ENCODE measurements at places on chromosomes 6 and 20.

DNA sequence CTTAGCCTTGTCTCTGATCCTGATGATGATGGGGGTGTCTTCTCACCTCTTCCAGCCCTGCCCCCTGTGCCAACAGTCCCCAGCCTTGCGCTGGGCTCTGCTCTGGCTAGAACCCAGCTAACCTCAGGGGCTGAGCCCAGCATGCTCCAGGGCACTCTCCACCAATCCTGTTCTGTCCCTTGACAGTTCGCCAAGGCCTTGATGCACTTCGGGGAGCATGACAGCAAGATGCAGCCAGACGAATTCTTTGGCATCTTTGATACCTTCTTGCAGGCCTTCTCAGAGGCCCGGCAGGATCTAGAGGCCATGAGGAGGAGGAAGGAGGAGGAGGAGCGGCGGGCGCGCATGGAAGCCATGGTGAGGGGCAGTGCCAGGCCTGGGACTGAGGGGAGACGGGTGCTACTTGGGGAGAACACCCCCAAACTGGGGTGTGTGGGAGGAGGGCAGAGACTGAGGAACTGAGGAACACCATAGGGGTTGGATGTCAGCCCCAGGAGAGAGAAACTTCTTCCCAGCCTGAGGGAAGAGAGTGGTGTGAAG, 33.1 kb downstream of the MOCS1 start:
- DNase-seq, result no peak

DNA sequence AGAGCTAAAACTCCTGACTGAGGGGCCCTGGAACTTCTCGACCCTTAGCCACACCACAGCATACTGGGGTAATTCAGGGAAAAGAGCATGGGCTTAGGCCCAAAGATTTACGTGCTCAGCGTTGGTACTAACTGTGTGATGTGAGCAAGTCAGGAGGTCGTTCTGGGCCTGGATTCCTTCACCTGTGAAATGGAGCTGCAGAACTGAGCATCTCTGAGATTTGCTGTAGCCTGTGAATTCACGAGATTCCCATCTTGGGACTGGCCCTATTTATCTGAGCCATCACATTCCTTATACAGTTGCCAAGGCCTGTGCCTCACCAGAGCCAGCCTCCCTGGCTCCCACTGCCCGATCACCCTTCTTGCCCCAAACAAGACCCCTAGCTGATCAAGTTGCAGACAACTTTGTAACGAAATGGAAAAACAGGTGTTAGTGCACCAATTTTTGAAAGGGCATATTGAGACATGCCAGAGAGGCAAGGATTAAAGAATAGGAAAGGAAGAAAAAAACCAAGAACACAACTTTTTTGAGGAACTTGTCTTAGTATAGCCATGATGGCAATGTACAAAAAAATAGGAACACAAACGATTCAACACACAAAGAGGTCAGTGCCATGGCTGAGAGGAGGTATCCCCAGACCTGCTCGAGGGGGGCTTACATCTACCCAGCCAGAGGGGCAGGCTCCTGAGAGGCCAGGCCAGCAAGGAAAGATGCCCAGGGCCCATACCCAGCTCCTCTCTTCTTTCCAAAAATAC, 323.0 kb upstream of the JARID2 start:
- no peak for DNase-seq

DNA sequence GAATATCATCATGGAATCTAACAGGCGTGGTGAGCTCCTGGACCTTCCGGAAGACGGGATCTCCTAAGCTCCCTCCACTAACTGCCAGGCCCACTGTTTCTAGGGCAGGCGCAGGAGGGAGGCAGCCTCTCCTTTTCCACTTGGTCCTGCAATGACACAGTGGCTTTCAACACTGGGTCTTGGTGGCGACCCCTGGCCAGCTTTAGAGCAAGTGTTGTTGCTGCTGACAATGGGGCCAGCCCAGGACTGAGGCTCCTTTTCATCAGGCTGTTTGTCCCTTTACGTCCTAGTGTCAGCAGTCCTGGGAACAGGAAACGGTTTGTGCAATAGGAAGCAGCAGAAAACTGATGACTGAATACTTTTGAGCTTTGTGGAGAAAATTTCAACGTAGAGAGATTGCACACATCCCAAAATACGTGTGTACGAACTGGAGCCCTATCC, 9.7 kb upstream of the QKI start:
- peak; percentile 73 for DNase-seq

DNA sequence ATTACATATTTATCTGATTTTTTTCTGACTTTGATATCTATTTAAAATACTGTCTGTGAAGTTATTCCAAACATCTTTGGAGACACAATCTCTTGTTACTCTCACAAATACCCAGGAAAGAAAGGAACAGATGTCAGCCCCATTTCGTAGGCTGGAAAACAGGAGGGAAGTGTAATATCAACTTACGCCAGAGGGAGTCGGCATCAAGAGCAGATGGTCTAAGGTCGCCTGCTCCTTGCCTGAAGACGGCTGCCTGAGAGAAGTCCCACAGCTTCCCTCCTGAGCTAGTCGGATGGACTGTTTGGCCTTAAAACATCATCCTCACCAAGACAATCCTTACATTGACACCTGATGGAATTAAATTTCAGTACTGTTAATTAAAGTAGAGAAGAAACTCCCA, 13.4 kb downstream of the CST7 start:
- no peak for DNase-seq

- DNase-seq, result no peak
Measured at GRCh38 chr6:146870760-146871159, 272.0 kb downstream of the ADGB start.

DNA sequence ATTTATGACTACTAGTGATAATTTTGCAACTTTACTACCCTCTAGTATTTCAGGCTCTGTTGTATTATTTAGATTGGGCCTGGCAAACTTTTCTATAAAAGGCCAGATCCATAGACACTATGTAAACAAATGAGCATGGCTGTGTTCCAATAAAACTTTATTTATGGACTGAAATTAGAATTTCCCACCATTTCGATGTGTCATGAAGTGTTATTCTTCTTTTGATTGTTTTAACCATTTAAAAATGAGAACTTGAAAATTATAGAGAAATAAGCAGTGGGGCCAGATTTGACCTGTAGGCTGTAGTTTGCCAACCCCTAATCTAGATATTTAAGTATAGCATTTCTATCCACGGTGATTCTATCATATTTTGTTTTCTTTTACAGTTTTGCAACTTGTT, 61.5 kb upstream of the TFB1M start:
- DNase-seq, result no peak

DNA sequence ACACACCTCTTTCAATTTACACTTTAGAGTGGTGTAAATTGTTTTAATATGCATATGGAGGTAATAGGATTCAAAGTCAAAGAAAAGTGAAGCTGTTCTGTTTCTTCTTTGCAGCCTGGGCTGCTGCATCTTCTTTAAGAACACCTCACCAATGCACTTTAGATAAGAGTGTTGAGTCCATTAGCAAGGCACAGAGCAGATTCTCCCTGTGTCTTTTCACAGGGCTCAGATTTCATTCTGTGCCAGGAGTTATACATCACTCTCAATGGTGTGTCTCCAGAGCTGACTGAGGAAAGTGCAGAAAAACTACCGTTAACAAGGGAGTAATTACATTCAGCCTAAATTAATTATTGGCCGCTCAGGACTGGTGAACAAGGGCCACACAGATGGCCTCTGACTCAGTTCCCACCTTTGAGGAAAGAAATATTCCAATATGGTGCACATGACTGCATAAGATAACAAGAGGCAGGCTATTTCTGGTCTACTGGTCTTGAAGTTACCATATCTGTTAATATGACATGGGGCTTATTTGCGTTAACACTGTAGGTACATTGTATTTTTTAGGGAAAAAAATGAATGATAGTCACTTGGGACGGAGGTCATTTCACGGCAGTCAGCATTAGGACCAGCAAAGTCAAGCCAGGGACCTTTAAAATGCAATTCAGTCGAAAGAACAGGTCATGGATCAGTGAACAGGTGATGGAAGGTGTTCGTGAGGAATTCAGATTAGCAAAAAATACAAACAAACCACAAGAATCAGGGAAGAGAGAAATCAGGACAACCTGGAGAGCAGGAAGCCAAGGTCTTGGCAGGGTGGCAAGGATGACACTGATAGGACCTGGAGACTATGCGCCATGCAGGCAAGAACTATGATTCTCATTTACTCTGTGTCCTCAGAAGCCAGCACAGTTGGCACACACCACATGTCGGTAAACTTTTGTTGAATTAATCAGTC, 203.7 kb downstream of the TBX18 start:
- DNase-seq, result no peak

- DNase-seq, result peak; percentile 36
Measured at GRCh38 chr6:64330694-64331307, 695.2 kb downstream of the PHF3 start.

DNA sequence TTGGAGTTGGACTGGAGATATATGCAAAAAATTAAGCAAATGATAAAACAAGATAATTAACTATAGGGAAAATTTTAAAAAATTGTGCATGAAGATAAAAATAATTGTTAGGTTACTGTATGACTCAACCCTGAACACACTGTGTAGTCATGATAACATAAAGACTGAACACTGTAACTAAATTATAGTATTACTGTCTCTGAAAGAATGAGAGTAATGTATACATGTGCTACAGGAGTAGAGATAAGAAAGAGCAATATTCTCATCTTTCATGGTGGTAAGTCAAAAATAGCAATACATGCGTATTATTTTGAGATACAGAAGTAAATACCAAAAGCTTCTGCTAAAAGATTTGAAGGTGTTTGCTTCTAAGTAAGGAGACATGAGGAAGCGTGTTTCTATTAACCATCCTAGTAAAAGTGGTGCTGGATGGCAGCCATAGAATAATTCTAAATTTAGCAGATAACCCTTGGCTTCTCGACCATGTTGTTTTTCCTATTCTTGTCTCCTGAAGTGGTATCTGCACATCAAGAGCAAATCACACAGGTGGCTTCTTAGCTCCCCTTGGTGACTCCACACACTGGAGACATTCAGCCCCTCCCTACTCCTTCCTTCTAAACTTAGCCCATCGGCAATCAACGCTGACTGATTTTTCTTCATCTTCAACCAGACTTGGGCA, 390.6 kb upstream of the PLCB4 start:
- no peak for DNase-seq

- DNase-seq, result no peak
Measured at GRCh38 chr20:46025376-46025783, 3.6 kb upstream of the SLC12A5 start.

DNA sequence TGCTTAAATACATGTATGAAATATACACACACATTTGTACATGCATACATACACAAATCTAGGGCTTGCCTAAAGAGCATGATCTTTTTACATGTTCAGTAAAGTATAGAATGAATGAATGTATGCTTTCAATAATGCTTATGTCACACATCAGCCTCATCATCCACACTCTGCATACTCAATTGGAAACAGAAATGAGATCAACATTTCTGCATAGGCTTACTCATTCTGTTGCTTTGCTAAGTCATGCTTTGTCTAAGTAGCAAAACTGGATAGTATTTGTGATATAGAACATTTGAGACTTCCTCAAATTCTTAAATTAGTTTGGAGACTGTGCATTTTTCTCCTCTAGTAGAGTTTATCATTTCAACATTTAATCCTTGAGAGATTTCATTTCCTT, 343.3 kb downstream of the ADGRB3 start:
- no peak for DNase-seq

GRCh38 chr6:33693186-33694105, 18.1 kb downstream of the UQCC2 start:
- DNase-seq, result no peak

DNA sequence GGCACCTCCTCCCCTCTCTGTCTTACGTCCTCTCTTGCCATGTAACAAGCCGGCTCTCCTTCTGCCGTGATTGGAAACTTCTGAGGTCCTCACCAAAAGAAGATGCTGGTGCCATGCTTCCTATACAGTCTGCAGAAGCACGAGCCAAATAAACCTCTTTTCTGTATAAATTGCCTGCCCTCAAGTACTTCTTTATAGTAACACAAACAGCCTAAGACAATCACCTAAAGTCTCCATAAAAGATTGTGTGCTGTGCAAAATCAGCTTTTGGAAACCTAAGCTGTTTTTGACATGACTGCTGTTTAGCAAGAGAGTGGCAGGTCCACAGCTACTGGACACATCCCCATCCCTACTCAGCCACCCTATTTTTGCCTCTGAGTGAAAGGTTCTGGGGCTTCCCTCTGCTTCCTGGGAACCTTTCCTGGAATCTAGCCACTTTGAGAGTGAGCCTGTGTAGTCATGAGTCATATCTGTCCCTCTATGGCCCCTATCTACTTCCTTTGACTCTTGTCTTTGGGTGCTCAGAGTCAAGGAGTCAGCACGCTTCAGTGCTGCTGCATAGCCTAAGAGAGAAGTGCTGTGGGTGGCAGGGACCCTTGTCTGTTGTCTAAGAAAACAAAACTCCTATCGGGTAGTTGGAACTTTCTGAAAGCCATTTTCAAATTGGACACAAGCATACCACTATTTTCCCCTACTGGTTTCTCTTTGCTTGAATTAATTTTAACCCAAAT, 110.0 kb downstream of the PPP1R14C start:
- no peak for DNase-seq

GRCh38 chr6:102023977-102024657, 630.6 kb downstream of the GRIK2 start:
- DNase-seq, result no peak

- DNase-seq, result no peak
Measured at GRCh38 chr6:47247227-47247797, 62.4 kb downstream of the TNFRSF21 start.

- DNase-seq, result no peak
Measured at GRCh38 chr6:138404666-138405337, 779 bp downstream of the HEBP2 start.

DNA sequence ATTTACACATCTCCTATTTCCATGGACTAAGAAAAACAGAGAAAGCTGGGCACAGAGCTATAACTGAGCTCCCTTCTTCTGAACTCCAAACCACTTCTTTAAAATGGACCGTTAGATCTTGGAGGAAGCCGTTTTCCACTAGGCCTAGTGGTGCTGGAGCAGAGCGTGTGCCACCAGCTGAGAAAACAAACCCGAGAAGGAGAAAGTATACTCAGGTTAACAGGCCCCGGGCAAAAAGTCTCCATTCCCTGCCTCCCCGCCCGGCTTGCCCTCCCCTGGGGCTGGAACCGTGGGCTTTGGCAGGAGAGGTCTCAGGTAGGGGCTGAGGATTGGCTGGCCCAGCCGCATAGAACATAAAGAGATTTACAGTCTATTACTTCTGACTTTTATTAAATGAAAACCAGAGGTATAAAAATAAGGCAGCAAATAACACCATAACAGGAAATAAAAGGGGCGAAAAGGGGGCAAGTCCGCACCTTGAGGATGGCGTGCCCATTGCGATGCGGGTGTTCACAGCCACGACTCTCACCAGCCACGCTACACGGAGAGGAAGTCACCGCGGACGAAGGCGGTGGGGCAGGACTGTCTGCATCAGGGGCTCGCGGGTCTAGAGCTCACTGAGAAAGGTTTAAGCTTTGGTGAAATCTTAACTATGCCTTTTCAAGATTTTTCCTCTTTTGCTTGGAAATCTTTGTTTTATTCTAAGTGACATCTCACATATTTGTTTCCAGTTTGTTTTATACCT, 191.2 kb upstream of the GMDS start:
- DNase-seq, result no peak

Measured in kidney capillary endothelial cell (primary cell).